ENCODE measurements at places on chromosomes 2 and 18.
A peak's percentile ranks its signal among the peaks of the same experiment; 100 is the strongest.

GRCh38 chr2:14910654-14911053 lies 278.1 kb downstream of the LRATD1 start:
- DNase-seq = no peak

DNA sequence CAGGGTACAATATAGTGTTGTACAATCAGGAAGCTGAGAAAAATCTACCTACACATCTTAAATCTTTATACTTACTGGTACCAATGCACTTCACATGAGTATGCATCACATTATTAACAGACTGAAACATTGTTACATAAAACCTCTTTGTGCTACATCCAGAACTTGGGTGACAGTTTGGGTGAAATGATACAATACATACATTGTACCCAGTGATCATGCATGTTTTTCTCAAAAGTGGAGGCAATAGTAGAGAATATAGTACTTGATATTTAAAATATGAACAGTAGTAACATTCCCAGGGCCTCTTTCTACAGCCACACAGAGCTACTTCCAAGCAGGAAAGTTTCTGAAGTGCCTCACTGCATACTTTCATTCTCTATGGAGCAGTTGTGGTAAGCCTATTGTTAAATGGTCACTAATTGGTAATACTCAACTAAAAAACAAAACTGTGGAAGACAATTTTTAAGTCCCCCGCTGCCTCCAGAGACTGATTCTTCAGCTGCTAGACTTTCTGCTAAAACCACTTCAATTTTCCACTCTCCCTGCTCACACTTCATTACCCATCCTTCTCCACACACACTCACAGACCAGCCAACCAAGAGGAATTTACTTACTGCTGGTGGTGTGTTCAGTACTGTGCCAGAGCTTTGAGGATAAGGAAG lies 22.9 kb upstream of the GRB14 start:
- no peak for DNase-seq

GRCh38 chr2:19208479-19209199 lies 149.8 kb downstream of the OSR1 start:
- DNase-seq = no peak

DNA sequence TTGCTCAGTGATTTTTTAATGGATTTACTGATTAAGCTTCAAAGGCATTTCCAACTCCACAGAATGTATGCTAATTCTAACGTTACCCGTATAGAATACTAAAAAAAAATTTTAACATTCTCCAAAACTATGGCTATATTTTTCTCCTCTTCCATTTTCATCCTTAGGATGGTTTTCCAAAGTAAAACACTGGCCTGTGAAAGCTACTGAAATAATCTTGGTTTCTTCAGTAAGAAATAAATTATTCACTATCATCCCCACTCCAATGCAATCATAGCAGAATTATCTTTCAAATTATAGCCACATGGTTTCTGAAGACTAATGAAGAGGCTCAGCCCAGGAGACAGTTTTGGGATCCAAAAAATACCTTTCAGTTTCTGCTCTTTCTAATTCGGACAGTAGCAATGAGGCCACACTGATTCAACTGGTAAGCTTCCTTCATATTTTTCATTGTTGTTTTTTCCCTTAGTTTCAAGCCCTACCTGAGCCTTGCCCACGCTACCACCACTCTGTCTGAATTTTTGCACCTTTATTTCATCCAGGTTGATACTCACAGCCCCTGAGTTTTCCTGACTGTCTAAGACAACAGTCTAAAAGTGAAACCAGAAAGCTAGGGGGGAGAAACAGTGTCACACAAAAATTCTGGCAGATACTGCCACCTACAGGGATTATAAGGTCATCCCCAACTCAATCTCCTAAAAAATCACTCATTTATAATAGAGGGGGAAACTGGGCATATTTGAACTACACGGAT lies 887.9 kb downstream of the NRXN1 start:
- no peak for DNase-seq

- DNase-seq = no peak
Observed at GRCh38 chr2:202720226-202720625, 85.5 kb downstream of the FAM117B start.

- peak; percentile 31 for DNase-seq
Observed at GRCh38 chr2:231483398-231484329, 19.4 kb upstream of the NCL start.

- DNase-seq = no peak
Observed at GRCh38 chr2:235041221-235041917, 89.6 kb downstream of the SH3BP4 start.

DNA sequence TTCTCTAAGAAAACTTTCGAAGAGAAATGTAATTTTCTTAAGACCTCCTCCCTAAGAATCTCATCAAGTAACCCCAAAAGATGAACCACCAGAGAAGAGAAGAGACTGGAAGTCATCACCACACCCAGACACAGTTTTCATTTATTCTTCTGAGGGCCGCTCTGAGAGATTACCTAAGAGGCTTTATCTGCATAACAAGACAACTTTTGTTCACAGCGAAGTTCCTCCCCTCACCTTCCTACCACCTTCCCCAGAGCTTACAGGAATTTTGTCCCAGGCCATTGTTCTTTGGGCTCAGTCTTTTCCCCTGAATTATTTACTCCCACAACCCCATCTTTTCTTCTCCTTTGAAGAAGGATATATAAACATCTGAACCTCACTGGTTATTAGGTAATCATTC lies 92.8 kb downstream of the AKAIN1 start:
- DNase-seq = no peak

DNA sequence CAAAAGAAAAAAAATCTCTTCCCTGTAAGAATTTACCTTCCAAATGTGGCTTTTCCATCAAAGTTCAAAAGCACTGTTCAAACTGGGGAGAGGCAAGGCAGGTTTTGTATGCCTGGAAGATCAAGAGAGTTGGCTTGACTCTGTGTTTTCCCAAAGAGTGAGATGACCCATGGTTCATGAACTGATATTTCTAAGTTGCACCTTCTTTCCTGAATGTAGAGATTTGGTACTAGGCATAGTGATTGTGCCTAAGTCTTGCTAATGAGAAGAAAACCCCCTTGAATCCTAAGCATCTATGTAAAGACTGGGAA lies 23.4 kb upstream of the LPIN1 start:
- DNase-seq = no peak

GRCh38 chr2:154142480-154142879 lies 270.8 kb downstream of the GALNT13 start:
- no peak for DNase-seq

DNA sequence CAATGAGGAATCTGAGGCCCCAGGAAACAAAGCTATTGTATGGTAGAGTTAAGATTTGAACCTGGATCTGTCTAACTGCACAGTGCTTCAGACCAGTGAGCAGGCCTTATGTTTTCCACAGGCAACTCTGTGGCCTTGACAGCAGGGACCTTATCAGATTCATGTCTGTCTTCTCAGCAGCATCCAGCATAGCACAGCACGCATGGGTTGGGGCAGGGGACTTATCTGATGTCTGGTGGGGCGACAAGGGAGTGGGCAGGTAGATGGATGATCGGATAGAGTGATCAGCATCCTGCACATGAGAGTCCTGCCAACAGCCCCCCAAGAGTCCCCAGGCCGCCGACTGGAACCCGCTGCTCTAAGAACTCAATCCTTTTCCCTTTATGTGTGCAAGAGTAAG lies 28.7 kb upstream of the KCNF1 start:
- DNase-seq = no peak

- no peak for DNase-seq
Observed at GRCh38 chr2:41042343-41042742, 590.5 kb upstream of the SLC8A1 start.

DNA sequence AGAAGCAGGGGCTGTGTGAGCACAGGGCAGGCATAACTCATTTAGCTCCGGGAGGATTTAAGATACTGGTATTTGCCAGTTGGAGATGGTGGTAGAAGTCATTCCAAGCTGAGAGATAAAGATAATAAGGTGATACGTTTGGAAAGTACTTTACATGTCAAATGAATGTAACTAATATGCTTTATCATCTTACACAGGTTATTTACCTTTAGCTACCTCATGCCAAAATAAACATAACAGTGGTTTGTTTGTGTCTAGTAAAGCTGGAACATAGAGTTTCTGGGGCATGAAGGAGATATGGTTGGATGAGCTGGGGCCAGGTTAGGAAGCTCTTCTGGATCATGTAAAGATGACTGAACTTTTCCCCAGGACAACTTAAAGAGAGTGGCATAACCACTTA lies 126.9 kb upstream of the PIK3C3 start:
- DNase-seq = no peak

DNA sequence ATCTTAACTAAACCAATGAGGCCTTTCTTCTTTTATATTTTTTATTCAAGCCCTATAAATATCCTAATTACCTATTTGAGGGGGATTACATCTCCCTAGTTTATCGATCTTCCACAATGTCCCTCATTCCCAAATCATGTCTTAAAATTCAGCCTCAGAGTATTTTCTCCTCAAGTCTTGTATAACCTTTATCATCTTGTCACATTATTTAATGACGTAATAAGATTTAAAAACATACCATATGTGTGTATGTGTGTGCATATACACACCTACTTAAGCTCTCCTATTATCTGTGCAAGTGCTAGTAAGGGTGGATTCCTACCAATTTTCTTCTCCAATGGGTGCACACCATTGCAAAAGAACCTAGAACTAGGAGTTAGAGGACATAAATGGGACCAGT lies 421.1 kb downstream of the FIGN start:
- no peak for DNase-seq

DNA sequence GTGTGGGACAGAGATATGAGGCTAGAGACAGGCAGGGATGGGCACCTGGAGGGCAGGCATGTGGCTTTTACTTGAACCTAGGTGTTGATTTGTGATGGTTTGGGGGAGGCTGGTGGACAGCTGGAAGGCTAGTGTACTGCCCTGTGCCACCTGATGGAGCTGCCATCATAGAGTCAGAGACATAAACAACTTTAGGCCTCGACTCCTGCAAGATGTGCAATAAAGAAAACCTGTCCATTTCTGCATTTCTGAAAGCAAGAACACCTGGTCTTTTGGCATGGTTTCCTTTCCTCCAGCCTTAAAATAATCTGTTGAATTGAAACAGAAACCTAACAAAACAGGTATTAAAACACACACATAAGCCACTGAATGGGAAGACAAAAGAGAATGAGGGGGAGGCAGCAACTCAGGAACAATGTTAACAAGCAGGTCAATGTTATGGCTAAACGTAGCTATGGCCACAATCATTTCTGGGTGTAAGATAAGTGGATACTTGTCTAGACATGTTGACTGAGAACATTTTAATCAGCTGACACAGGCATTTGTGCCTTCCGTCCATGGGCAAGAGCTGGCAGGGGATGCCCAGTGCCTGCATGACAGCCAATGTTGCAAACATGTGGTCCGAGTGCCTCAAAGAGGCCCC lies 87.8 kb downstream of the KCTD1 start:
- no peak for DNase-seq

DNA sequence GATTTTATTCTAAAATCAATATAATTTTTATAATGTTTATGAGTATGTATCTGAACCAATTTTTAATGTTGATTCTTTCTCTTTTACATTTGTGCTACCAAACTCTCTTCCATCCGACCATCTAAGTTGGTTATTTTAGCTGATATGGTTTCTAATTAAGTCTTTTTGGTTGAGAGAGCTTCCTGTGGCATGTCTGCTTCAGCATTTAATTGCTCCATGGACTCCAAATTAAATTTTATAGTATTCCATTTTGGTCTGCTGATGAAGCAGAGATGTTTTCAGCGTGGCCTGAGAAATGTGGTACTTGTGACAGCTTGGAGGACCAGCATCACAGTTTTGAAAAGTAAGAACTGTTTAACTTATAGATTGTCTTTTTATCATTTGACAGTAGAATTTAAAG lies 105.6 kb downstream of the EHBP1 start:
- DNase-seq = no peak

GRCh38 chr2:232900811-232901735 lies 31.0 kb downstream of the SNORC start:
- DNase-seq = no peak

- DNase-seq = no peak
Observed at GRCh38 chr2:39304729-39305128, 61.0 kb upstream of the CDKL4 start.

- DNase-seq = no peak
Observed at GRCh38 chr2:47227532-47228279, 72.6 kb upstream of the STPG4 start.

DNA sequence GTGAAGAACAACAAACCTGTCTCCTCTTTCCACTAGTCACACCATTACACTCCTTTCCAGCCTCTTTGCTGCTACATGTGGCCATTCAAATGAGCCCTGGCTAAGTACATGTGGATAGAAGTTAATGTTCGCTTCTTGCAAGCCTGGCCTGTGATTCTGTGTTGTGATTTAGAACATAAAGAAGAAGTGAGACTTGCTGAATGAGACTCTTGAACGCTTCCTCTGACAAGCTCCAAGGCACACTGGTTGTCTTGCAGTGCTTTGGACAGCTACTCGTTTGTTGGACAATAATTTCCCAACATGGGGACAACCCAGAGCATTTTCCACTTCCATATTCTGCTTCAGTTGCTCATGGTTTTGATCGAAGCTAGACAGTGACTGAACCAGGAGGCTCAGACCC lies 57.3 kb downstream of the CCDC74A start:
- no peak for DNase-seq

DNA sequence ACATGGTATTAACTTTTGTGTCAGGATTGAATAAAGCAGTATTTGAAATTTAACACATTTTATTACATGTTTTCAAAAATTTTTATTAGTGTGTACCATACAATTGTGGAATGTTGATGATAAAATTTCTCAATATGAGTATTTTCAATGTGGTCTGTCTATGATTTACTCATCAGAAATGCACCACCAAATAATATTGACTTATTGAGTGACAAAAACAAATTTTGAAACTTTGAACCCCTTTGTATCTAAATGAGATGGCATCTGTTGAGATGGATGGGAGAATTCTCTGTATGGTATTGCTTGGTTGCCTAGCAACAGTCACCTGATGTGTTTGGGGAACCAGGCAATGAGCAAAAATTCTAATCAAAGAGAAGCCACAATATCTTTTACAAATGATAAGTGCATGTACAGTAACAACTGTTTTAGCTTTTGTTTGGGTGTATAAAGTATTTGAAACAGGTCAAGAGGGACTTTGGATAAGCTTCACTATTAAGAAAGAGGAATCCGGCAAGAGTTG lies 400.1 kb downstream of the CCDC85A start:
- no peak for DNase-seq

- no peak for DNase-seq
Observed at GRCh38 chr2:47313728-47314127, 89.2 kb upstream of the MSH2 start.

DNA sequence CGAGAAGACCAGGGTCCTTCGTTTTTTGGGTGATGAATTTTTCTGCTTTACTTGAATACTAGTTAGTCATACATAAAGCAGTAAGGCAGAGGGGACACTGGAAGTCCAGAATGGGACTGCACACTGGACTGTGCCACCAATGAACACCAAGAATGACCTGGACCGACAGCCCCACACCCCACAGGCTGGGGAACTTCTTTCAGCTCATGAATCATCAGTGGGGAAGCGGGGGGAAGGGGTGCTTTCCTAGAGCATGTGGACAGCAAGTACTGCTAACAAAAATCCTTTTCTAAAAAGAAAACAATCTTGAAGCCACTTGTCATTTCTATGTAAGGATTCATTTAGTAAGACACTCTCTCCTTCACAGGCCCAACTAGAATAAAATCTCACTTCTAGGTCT lies 86.0 kb downstream of the DTNB start:
- no peak for DNase-seq
